ENCODE measurements at places on chromosomes 2 and 18.

- DNase-seq = no peak
Measured at GRCh38 chr2:119407430-119408220, 24.0 kb upstream of the TMEM37 start.

GRCh38 chr2:76569819-76570218 is 859.1 kb upstream of the GCFC2 start:
- DNase-seq = no peak

GRCh38 chr2:240958366-240959213 is 39.8 kb upstream of the SNED1 start:
- no peak for DNase-seq

- DNase-seq = no peak
Measured at GRCh38 chr18:3175195-3175758, 44.5 kb downstream of the MYOM1 start.

DNA sequence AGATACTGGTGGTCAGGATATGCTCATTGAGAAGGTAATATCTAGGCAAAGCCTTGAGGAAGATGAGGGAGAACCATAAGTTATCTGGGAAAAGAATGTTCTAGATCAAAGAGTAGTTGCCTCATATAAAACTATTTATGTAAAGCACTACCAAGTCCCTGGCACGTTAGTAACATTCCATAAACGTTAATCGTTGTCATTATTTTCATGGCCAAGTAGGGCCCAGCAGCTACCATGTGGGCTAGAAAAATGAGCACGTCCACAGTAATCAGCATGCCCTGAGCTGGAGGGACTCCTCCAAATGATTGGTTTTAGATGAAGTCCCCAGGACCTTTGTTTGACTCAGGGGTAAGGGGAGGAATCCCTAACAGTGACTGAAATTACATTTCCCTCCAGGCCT is 32.7 kb upstream of the AFTPH start:
- DNase-seq = no peak

DNA sequence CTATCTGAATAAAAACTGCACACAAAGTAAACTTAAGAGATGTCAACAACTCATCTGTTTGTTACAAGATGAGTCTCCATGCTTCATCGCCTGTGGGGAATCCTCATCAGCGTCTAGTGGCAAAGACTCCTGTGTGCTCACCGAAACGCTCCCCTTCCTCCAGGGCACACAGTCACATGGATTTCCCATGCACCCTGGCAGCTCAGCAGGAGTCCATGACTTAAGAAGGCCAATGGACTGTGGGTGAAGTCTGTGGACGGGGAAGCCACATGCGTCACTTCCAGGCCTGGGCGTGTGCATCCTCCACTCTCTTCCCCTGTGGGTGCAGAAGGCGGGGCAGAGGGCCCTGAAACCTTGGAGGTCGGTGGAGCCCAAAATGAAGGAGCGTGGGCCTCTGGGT is 41.1 kb downstream of the ID2 start:
- no peak for DNase-seq

- no peak for DNase-seq
Measured at GRCh38 chr2:53509831-53510388, 257.7 kb upstream of the CHAC2 start.

DNA sequence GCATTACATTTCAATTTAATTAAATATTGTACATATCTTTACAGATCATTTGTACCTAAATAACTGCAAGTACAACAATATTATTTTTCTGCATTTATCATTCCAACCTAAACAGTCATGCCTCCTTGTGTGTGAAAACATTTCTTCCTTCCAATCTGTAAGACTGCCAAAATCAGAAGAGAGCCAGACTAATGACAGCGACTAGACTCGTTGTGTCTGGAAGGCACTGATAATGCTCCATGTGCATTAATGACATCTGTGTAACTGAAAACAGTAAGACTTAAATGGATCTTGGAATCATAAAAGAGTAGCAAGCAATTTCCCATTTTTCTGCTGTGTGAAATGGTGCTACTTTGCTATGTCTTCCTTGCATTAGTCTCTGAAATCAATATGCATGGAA is 278.0 kb upstream of the DSEL start:
- no peak for DNase-seq

DNA sequence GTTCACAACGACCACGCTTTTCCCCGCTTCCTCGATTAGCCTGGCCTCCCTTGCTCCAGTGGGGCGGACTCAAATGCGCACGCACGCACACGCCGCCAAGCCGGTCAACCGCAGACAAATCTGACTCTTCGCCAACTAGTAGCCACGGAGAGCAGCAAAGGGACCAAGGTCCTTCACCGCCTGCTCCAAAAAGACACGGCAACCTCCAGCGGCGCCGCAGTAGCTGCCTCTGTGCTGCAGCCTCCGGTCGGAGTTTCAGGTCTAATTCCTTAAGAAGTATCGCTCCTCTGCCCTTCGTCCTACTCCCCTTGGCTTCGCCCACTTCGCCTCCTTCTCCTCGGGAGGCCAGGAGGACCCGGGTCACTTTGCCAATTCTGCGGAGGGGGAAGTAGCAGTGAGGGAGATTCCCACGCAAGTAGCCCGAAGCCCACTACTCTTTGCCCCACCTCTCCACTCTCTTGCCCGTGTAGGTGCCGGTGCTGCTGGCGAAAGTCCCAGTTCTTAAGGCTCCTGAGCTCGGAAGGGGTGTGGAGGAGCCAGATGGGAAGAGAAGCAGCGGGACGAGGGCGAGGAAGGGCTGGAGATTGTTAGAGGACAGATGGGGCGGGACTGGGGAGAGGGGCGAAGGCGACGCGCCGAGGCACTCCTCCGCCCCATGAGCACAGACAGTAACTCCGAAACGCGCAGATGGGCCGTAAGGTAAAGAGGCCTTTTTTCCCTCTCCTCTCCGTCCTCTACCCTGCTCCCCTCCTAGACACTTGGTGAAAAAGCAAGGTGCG is 615 bp downstream of the AKAIN1 start:
- DNase-seq = no peak

GRCh38 chr2:153156743-153157142 is 321.8 kb downstream of the RPRM start:
- no peak for DNase-seq

DNA sequence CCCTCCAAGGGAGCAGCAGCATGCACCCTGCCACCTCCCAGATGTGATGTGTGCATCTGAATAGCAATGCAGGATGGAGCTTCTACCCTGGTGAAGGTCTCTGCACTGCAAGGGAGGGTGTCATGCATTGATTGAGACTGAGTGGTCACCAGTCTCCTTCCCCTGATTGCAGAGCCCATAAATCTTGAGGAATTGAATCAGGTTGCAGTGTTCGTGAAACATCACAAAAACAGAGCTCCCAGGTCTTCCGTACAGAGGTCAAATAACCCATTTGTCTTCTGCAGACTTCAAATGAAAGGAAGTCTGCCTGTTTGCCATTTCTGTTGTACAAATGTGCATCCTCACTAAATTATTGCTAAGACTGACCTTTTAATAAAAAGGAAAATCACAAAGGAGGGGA is 136.8 kb downstream of the WDSUB1 start:
- no peak for DNase-seq

GRCh38 chr2:27863146-27863545 is 27.0 kb downstream of the RBKS start:
- DNase-seq = no peak

DNA sequence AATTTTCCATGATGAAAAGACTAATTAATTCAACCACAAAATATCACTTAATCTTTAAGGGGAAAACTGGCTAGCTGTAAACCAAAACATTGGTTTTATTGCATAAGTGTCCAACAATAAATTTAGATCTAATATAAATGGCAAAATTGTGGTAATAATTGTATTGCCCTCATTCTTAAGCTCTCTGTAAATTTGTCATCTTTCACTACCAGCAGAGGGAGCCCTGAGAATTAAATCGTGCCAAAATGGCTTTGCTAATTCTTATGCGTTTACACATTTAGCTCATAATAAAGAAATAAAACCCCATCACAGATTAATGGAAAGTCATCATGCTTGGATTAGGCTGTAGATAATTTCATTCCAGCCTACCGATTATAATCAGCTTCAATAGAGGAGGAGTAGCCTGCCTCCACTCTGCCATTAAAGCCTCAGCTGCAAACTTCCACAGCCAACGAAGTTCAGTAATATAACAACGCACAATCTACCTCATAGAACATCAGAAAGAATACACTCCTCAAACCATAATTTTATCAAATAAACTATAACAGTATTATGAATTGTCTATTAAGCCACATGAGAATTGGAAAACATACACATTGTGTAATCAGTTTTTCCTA is 70.0 kb upstream of the ATP5MC3 start:
- no peak for DNase-seq

- no peak for DNase-seq
Measured at GRCh38 chr2:120834206-120834605, 98.5 kb downstream of the GLI2 start.

DNA sequence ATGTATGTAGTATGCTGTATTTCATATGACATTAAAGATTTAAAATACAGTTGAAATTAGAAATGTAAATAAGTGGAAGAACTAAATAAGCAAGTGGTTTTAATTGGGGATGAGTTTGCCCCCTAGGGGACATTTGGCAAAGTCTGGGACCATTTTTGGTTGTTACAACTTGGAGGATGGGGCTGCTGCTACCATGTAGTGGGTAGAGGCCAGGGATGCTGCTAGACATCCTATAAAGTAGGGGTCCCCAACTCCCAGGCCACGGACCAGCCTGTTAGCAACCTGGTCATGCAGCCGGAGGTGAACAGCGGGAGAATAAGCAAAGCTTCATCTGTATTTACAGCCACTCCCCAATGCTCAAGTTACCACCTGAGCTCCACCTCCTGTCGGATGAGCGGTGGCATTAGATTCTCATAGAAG is 27.9 kb upstream of the ASNSD1 start:
- no peak for DNase-seq

DNA sequence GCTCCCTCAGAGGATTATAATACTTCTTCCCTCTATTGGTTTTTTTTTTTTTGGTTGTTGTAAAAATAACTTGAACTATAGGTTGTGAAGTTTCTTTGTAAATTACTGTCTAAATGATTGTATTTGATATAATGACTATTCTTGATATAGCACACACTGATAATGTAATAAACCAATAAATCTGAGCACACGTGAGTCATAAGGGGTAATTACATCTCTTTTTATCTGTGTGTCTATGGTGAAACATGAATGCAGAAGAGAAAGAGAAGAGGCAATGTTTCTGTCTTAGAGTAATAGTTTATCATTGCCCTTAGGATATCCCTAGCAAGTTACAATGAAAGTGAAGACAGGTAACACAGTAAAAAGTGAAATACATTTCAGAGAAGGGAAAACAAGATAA is 64.1 kb upstream of the RAPGEF4 start:
- DNase-seq = no peak

- no peak for DNase-seq
Measured at GRCh38 chr2:8794923-8795825, 42.2 kb downstream of the KIDINS220 start.

GRCh38 chr2:28052691-28053090 is 162.2 kb downstream of the BABAM2 start:
- DNase-seq = no peak

GRCh38 chr2:9764153-9764778 is 79.0 kb upstream of the TAF1B start:
- DNase-seq = no peak

DNA sequence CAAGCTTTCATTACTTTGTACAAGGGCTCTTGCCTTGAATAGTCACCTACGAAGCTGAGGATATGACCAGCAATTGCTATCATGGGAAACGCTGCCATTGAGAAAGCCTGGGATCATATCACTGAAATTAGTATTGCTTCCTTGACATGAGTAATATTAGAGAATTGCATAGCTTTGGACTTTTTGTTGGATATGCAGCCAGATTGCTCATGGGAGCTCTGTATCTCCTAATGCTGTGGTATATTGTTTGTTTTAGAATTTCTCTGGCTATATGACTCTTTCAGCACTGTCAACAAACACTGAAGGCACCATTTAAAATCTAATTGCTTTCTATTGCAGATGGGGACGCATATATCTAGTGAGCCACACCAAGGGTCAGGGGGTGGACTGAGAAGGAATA is 80.0 kb upstream of the WDSUB1 start:
- no peak for DNase-seq

DNA sequence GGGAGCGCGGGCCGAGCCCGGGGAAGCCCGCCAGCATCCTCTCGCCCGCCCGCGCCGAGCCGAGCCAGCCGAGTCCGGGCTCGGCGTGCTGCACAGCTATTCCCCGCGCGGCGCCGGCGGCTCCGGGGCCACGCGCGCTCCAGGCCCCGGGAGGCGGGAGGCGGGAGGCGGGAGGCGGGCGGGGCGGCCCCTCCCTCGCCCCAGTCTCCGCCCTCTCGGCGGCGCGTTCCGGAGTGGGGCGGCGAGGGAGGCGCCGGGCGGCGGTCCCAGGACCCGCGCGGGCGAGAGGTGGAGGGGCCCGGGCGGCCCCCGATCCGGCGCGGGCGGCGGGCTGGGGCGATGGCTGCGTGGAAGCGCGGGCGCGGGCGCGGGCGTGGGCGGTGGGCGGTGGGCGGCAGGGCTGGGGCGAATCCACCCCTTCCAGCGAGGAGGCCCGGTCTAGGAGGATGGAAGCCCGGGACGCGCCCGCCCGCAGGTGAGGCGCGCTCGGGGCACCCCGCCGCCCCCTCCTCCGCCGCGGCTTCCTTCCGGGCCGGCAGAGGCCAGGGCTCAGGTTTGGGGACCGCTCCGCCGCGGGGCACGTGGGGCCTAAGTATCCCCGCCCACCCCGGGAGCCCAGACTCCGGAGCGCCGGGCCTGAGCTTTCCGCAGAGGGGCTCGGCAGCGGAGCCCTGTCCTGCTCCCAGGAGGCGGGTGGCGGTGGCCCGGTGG is at the start of gene ADCY3:
Gene ADCY3, minus strand, starts transcription at position 140 of the 711 bp plus-strand sequence. CDS start 1,250 bp downstream, outside the sequence.
- DNase-seq = peak; percentile 39

GRCh38 chr2:110948027-110948674 is 172.6 kb upstream of the BCL2L11 start:
- DNase-seq = no peak

- peak; percentile 21 for DNase-seq
Measured at GRCh38 chr2:178914259-178914849, 107.1 kb upstream of the TTN start.

DNA sequence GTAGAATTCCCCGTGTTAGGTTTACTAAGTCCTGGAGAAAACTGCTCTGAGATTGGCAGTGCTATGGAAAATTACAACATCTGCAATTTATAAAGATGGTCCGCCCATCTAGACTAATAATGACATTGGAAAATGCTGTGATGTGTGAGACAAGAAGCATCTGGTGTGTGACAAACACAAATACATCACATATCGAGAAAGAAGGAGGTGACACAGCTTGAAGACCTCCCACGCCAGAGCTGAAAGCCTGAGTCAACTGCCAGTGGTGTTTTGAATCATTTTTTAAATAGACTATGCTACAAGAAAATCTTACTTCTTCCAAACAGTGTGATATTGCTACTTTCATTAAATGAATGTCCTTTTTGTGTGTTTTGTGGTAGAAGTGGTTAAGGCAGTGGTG is 8.6 kb upstream of the ANO7 start:
- no peak for DNase-seq

GRCh38 chr2:106165029-106165428 is 29.1 kb downstream of the UXS1 start:
- no peak for DNase-seq

- DNase-seq = no peak
Measured at GRCh38 chr2:219095406-219095935, 34.8 kb upstream of the IHH start.

- no peak for DNase-seq
Measured at GRCh38 chr2:232798187-232798586, 21.8 kb upstream of the KCNJ13 start.

- DNase-seq = no peak
Measured at GRCh38 chr2:176725873-176726645, 456.8 kb downstream of the MTX2 start.

All from activated CD4-positive, CD25-positive, alpha-beta regulatory T cell (primary cell).